ENCODE measurements at places on chromosomes 5 and 9. TPM values are rescaled to one million over a fixed set of nuclear protein-coding genes. Genes with fewer than 3 reads are reported as not detected.

- DNase-seq = no peak
Observed at GRCh38 chr9:73034962-73035361, 82.1 kb upstream of the ALDH1A1 start.

DNA sequence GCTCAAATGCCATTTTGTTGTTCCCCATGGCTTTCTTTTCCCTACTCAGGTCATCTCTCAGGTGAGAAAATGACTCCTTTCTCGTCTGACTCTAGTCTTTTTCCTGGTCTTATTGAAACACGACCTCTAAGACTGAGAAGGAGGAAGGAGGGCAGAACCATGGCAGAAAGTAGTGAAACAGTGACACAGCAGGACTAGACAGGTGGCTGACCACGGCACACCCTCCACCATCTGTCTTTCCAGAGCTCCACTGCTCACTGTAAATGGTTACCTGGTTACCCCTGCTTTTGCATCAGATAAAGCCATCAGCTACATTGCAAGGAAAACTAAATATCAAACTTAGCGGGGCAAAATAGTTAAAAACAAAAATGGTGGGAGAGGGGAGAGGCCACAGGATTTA lies 30.9 kb downstream of the NR4A3 start:
- no peak for DNase-seq

CARD9 gene
- 20.9 TPM for total RNA-seq

- no peak for DNase-seq
Observed at GRCh38 chr5:10418654-10419345, 22.9 kb upstream of the ROPN1L start.

TMEM252 gene
- not detected for total RNA-seq

DNA sequence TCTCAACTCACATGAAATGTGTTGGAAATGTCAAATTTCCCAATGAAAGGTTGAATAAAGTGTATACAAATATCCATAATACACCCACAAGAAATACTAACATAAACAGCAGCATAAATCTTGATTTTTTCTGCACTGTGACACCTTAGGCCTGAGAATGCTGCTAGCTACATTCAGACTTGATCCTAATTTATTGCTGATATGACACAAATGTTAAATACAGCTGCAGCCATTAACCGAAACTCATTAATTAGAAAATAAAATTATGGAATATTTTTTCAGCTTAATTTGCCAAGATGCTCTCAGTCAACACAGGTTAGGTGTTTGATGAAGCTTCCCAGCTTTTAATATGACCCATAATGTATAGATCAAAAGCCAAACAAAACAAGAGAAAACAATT lies 914.3 kb upstream of the C9orf72 start:
- DNase-seq = no peak

GRCh38 chr5:78610636-78611035 lies 37.9 kb downstream of the LHFPL2 start:
- DNase-seq = peak; percentile 39

DNA sequence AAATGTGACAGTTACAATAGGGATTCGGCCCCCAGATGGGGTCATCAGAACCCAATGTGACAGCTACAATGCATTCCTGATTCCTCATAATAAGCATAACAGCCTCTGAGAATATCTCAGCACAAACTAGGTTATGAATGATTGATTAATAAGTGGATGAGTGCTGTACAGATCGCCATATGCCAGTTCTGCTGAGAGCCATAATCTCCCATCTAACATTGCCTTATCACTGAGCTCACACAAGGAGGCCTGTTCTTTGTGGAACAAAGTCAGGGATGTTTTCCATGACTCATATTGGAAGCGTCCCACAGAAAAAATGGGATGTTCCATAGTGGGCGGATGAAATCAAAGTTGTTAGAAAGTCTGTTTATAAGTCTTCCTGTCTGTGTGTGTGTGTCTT lies 89.6 kb downstream of the KIF4B start:
- DNase-seq = peak; percentile 17

Data from HFFc6 (cell line).